Osteoblast (primary cell): ENCODE measurements at places on chromosomes 6 and 20.

DNA sequence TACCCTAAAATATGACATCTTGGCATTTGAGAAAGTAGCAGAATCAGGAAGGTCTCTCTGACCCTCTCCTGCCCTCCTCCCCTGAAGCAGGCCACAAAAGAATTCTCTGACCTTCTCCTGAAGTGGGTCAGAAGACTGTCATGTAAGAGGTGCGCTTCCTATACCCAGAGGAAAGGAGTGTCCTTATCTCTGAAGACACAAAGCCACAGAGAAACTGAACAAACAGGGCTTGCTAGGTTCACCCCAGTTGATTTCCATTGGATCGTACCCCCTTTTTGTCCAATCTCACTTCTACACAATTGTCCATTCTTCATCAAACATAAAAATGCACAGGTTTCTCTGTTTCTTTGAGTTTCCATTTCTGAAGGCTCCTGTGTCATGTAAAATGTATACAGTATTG lies 272.0 kb upstream of the SOX4 start:
- no peak for DNase-seq

- no peak for DNase-seq
Measured at GRCh38 chr20:39458452-39458851, 496.3 kb downstream of the DHX35 start.

- no peak for DNase-seq
Measured at GRCh38 chr6:3137057-3137777, 18.7 kb downstream of the BPHL start.

DNA sequence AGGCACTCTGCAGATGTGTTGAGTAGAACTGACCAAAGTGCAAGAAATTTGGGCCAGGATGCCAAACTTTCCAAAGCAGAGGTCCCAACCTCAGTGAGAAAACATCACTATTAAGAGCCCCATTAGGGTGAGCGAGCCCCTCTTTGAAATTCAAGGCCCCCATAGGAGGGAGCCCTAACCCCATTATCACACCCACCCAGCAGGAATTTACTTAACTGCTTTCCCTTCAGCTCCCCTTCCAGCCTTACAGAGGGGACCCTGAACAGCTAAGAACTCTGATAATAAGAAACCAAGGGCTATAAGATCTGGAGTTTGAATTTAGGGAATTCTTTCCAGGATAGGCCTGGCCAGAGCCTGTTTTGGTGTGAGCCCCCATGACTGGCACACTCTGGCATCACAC lies 130.6 kb downstream of the NFATC2 start:
- DNase-seq: no peak

DNA sequence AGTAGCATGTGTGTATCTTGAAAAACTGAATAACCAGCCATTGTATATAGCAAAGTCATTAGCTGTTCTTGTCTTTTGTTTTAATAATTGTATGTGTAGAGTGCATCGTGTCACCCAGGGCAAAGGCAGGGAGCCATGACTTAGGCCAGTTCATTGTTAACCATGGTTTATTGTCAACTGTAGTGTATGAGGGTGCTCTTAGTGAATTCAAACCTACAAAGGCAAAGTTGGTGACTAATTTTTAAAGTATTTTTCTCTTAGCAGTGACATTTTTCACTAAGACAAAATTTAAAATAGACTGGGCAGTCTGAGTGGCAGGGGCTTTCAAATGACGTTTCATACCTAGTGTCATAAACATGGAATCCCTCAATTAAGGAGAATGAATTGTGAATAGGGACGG lies 79.0 kb downstream of the TULP4 start:
- no peak for DNase-seq

DNA sequence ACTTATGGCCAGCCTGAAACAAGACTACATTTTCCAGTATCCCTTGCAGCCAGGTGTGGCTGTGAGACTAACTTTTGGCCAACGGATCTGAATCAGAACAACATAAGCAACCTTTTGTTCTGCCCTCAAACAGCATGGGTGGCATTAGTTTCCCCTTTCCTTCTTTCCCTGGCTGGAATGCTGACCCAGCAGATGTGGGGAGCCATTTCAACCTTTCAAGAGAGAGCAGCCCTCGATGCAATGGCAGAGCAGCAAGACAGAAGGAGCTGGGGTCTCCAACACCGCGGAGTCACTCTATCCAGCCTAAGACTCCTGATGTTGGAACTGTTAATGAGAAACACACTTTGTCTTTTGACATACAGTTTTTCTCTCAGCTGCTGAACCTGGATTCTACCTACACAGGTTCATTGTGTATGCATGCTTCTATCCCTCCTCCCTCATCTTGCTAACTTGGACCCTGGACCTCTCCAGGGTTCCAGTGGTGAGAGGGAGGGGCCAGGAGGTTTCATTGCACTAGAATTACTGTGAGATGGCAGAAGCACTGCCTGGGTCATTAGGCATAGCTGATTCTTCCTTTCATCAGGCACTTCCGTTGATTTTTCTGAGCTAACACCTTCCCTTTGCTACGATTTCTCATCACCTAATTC lies 28.8 kb upstream of the DDR1 start:
- DNase-seq: no peak

GRCh38 chr20:49230021-49230420 lies 10.8 kb downstream of the DDX27 start:
- DNase-seq: no peak

GRCh38 chr20:35773154-35773751 lies 1.4 kb downstream of the PHF20 start:
- peak; percentile 49 for DNase-seq

DNA sequence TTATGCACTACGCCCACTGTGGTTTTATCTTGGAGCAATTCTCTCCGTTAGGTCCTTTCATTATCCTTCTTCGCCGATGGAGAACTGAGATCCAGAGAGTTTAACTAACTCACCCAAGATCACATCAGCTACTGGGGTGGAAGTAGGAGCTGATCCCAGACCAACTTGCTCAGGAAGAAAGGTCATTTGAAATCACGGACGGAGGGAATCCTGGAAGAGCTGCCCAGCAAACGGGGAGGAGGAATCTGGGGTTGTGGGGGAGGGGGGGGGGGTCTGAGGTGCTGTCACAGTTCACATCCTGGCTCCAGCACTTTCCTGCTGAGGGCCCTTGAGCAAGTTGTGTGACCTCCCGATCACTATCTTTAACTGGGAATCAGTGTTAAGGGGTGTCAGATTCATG lies 62.0 kb downstream of the NPEPL1 start:
- no peak for DNase-seq

DNA sequence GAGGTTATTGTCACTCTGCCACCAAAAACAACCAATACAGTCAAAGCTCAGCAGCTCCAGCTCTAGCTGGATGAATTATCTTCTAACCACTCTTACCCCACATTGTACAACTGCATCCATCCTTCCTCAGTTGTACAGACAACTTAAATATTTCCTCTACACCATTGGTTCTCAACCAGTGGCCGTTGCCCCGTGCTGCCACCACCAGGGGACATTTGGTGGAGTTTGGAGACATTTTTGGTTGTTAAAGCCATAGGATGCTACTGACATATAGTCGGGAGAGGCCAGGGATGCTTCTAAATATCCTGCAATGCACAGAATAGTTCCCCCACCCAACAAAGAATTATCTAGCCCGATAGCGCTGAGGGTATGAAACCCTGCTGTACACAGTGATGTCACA lies 59.3 kb downstream of the SHLD1 start:
- no peak for DNase-seq

DNA sequence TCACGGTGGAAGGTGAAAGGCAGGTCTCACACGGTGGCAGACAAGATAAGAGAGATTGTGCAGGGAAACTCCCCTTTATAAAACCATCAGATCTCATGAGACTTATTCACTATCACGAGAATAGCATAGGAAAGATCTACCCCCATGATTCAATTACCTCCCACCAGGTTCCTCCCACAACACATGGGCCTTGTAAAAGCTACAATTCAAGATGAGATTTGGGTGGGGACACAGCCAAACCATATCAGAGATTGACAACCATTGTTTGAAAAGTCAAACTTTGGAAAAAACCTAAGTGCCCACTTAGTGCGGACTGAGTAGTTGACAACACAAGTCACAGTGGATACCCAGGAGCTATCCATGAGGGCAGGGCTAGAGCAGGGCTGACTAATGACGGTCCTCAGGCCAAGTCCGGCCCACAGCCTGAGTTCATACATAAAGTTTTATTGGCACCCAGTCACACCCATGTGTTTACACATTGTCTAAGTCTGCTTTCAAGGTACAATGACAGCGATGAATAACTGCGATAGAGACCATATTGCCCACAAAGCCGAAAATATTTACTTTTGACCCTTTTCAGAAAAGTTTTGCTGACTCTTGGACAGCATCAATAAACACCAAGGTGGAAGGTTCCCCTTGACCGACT lies 33.8 kb upstream of the PMEPA1 start:
- DNase-seq: no peak

DNA sequence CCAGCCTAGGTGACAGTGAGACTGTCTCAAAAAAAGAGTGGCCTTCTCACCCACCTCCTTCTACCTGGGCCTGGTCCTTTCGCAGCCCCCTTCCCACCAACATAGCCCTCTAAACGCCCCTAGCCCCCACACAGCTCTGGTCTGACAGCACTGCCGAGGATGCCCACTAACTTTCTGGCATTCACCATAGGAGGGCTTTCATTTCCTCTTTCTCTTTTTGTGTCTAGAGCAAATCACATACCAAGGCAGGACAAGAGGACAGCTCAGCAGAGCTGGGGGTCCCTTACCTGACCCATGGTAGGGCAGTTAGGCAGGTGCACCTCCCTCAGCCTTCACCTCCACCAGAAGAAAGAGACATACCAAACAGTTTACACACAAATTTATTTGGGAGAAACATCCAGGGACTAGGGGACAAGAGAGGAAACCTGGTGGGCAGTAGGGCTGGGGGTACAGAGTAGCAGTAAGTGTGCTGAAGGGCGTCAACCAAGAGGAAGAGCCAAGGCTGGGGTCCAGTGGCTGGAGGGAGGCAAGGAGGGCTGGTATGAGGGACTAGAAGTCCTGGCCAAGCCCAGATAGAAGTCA lies 4.5 kb downstream of the LY6G5C start:
- no peak for DNase-seq

DNA sequence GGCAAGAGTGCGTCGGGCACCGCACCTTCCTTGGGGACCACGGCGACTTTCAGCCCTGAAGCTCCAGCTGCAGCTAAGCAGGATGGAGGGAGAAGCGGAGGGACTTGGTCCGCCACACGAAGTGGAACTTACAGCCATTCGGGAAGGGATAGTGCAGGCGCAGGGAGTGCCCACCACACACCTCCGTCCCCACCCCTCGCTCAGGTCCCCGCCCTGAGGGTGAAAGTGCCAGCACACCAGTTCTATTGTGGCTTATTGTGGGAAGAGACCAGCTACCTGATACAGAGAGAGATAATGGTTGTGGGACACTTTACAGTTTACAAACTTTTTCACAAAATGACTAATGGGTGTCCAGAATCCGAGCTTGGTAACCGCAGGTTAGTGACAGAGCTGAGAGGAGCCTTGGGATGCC lies 76.1 kb downstream of the IRF4 start:
- no peak for DNase-seq

DNA sequence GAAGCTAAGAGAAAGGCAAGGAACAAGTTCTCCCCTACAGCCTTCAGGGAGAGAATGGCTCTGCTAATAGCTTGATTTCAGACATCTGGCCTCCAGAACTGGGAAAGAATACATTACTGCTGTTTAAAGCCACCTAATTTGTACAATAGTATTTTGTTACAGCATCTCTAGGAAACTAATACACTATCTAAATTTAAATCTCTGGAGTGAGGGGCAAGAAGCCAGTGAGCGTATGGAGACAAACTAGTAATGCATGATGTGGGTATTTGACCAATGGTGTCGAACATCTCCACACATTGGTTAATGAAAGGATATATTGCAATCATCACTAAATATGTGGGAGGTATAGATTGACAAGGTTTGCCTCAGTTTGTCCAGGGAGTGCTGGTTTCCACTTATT lies 451.5 kb downstream of the EPM2A start:
- no peak for DNase-seq

DNA sequence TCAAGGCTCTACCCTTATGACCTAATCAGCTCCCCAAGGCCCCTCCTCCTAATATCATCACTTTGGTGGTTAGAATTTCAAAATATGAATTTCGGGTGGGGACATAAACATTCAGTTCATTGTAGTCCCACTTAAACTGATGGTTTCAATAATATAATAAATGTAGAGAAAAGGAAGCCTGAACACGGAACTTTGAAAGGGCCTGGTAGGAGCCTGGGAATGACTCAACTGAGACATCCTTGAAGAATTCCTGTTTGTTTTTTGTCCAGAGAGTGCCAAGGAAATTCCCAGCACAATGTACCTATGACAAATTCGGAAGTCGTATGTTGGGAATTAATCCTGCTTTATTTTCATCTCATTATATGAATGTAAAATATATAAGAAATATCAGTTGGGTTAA lies 457.9 kb downstream of the PLCB1 start:
- DNase-seq: peak; percentile 72

GRCh38 chr6:25278914-25279747 lies at the start of gene CARMIL1:
Gene CARMIL1, plus strand, starts transcription at chr6:25279374. Its CDS starts 422 bp downstream, at chr6:25279796.
- peak; percentile 97 for DNase-seq

- no peak for DNase-seq
Measured at GRCh38 chr6:163008626-163009025, 280.9 kb downstream of the PACRG start.

- no peak for DNase-seq
Measured at GRCh38 chr6:106206905-106207304, 118.7 kb downstream of the ATG5 start.

- DNase-seq: no peak
Measured at GRCh38 chr20:11101696-11102095, 427.9 kb upstream of the JAG1 start.

GRCh38 chr20:24468401-24469115 lies 871 bp upstream of the SYNDIG1 start:
- DNase-seq: no peak

DNA sequence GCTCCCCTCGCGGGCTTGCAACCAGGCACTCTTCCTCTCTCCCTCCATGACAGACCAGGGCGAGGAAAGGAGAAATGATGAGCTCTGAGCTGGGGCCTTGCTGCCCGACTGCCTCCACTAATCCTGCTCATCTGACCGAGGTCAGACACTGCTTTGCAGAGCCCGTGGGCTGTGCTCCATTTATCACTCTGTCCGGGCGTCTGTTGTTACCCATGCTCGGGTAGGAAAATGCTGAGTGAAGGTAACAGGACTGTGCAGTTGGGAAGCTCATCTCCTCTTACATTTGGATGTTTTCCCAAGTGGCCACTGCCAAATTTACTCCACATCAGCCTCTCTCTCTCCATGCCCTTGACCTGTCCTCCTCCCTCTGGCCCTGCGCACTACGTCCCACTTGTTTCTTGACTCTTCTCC lies 14.6 kb downstream of the RPS6KA2 start:
- DNase-seq: no peak

- no peak for DNase-seq
Measured at GRCh38 chr6:30600451-30600961, 16.5 kb downstream of the PPP1R10 start.

DNA sequence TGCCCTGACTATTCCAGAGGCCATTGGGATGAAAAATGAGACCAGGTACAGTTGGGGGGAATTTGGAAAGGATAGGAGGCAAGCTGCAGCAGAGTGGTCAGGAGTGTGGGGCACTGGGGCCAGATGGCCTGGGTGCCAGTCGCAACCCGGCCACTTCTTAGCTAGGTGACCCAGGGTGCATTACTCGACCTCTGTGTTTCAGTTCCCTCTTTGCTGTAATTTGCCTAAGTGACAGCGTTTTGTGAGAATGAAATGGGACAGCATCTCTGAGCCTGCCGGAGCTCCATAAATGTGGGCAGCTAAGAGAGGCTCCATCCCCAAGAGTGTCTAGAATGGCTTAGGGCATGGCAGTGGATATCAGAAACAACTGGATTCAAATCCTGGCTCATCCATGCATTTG lies 13.9 kb downstream of the LRFN2 start:
- no peak for DNase-seq
